ENCODE measurements at places on chromosomes 6 and 20.

GRCh38 chr20:53070706-53071392 is 98.7 kb downstream of the TSHZ2 start:
- DNase-seq: peak; percentile 38

- DNase-seq: no peak
Observed at GRCh38 chr6:136334853-136335252, 45.2 kb upstream of the BCLAF1 start.

- peak; percentile 91 for DNase-seq
Observed at GRCh38 chr20:9927224-9927623, 88.3 kb upstream of the PAK5 start.

- no peak for DNase-seq
Observed at GRCh38 chr20:54166987-54167662, 6.7 kb downstream of the CYP24A1 start.

- no peak for DNase-seq
Observed at GRCh38 chr20:62693524-62693922, 15.1 kb upstream of the NTSR1 start.

GRCh38 chr20:31966991-31967655 is 828 bp upstream of the XKR7 start:
- no peak for DNase-seq

DNA sequence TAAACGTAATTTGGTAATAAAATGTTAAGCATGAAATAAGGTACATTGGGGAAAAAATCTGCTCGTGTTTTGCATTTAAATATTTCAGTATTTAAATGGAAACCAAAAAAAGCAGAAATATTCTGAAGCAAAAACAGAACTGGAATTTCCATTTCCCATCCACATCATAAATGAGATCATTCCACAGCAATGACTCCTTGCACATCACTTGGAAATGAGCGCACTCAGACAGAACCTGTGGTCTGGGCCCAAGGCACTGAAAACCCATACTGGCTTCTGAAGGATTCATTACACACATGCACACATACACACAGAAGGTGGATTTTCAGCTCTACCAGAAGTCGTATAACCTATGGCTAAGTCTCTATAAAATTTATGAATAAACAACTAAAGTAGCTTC is 174.8 kb downstream of the IBTK start:
- peak; percentile 8 for DNase-seq

GRCh38 chr6:22437665-22438064 is 131.7 kb upstream of the HDGFL1 start:
- peak; percentile 29 for DNase-seq

- no peak for DNase-seq
Observed at GRCh38 chr6:127436578-127437110, 22.5 kb downstream of the KIAA0408 start.

DNA sequence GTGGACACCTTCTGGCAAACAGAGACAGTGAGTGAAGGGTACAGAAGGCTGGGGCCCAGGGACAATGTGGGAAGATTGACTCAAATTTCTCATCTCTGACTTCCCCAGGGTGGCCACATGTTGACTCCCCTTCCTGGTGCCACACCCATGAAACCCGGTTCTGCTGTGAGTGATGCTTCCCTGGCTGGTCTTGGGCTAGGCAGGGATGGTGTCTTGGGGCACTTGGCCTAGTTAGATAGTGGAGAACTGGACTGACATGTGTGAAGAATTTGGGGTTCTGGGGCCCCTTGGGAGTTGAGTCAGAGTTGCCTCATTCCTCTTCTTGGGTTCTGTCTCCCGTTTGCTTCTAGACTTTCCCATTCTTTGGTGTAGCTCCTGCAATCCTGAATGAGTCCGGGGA is 34.2 kb downstream of the GSS start:
- DNase-seq: peak; percentile 40

GRCh38 chr20:54843865-54844264 is 368.5 kb downstream of the DOK5 start:
- DNase-seq: no peak

DNA sequence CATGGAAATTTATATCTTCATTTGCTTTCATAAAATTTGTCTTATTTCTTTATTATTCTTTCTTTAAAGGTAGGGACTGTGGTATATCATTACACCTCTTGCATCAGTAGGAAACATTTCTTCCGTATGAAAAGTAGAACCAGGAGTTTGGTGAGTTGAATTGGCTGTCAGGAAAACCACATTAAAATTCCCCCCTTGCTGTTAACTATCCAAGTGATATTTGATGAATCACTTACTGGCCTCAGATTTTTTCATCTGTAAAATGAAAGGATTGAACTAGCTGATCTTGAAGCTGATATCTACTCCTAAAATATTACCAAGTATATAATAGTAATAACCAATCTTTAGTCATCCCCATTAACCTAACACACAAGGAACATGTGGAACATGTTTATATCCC is 460.9 kb downstream of the GJA1 start:
- peak; percentile 16 for DNase-seq

DNA sequence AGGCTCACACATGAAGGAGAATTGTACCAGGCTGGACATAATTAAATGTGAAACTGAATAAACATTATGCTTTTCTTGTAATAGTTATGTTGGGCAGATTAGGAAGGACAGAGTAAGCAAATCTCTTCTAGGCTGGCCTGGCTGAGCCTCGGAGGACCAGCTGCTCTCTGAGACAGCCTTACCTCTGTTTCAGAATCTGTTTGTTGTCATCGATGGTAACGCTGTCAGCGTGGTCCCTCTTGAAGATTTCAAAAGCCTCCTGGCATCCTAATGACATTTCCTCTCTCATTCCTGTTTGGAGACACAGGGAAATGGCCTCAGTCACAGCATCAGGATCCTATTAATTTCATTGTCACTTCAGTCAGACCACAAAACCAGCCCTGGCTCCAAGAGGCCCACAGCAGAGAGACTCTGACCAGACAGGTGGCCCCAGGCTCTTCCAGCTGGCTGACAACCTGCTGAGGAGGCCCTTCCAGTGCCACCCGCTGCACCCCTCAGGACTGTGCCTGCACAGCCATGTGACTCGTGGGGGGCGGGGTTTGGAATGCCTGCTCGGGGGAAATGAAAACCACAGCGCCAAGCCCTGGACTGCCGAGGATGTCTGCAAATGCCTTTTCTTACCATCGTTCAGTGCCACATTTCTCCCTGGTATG is 108.5 kb upstream of the KCNK16 start:
- peak; percentile 28 for DNase-seq

GRCh38 chr20:48421547-48421946 is 406.3 kb downstream of the PREX1 start:
- no peak for DNase-seq

DNA sequence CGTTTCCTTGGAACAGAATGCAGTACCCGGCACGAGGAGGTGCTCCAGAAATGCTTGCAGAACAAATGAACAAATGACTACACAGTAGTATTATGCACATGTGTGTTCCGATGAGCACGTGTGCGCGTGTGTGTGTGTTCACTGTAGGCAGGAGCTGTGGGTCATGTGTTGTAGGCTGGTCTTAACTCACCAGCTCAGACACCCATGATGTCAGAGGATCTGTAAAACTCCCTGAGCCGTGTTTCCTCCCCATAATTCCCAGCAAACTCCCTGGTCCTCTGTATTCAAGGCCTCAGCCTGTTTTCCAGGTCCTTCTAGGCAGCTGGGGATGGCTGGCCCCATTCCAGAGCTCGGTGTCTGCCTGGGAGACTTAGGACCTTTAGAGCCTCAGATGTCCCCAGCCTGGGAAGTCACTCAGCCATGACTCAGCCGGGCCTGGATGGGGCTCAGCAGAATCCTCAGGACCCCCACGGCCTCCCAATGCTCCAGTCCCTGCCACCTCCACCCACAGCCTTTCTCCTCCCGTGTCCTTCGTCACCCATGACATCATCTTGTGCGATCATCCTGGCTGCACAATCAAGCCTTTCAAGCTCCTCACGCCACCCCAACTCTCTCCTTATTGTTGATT is 475.0 kb upstream of the SULF2 start:
- DNase-seq: no peak

DNA sequence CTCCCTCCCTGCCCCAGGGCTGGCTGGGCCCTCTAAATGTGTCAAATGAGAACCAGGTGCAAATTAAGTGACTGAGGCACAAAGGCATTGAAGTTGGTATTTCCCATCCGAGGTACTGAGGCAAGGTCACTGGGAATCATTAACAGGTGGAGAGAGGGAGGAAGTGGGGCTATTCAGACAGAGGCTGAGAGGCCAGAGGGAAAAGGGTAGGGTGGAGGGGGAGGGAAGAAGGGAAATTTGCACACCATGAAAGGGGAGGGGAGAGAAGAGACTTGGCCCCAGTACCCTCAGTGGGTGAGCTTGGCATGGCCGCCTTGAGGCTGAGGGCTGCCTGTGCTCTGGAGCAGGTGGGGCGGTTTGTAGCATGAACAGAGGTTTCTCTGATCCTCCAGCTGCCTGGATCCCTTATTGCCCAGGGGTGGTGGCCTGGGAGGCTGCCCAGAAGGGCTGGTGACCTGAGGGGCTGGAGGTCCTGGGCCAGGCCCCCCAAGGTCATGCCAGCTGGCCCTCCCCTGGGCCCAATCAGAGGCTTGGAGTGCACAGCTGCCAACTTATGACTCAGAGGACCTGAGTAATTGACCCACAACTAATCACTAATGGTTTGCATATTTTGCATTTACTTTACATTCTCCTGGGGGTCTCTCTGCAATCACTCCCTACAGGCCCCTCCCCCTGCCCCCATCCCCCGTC is 40.3 kb upstream of the ZFAND3 start:
- DNase-seq: no peak

- no peak for DNase-seq
Observed at GRCh38 chr6:54254886-54255285, 53.4 kb upstream of the TINAG start.

- no peak for DNase-seq
Observed at GRCh38 chr6:150640556-150641209, 41.0 kb downstream of the PLEKHG1 start.

DNA sequence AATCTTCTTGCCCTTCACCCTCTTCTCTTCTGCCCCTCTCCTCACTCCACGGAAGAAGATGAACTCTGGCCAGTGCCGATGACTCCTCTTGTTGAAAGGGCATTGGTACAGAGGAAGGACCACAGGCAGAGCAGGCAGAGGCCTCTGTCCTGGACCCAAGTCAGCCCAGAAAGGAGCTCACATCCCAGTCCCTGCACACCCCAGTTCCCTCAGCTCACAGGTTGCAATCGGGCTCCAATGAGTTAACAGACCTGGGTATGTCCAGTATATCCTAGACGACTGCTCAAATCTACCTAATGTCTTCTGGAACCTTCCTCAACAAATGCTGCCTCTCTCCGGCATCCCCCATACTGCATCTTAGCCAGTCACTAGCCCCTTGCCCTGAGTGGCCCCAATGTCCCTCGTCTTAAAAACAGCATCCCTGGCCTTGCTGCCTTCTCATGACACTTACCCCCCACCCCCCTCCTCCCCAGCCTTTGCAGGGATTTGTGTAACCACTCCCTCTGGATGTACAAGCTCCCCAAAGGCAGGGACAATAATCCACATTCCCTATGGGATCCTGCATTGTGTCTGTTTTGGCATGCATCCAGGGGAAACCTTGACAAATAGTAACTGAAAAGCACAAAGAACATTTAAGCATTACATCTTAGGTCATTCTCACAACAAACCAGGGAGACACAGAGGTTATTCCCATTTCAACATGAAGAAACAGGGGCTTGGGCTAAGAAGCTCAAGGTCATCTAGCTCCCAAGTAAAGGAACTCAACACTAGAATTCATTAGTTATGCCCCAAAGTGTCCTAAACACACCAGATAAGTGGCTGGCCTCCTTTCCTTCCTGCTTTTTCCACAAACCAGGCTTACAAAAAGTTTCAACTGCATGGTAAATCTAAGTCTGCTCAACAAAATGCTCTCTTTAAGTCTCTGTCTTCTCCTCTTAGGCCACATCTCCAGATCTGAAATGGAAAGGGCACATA is 45.1 kb downstream of the TRERF1 start:
- DNase-seq: peak; percentile 6

DNA sequence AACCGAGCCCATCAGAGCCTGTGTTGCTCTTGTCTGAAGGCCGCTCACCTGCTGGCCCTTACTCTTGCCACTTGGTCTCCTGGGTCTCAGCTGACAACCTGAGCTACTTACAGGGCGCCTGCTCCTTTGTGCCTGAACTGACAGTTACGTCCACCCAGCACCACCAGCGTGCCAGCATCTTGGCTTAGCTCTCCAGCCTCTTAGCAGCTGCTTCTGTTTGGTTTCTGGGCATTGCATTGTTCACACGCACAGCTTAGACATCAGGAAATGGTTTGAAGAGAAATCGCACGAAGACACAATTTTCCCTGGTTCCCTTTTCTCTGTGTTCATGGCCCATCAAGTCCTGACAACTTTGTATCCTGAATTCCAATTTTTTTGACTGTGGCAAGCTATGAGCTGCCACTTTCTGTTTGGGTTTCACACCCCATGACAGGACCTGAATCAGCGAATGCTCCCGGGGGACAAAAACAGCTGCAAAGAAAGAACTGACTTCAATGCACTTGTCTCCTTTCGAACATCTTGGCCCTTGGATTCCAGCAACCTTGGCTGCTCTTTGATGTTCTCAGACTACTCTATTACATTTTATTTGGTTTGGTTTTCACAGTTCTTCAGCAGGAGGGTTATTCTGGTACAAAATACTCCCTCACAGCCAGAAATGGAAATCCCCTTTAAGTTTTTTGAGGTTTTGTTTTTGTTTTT is 45.2 kb upstream of the LY86 start:
- no peak for DNase-seq

- no peak for DNase-seq
Observed at GRCh38 chr6:85966828-85967227, 324.1 kb upstream of the SYNCRIP start.

GRCh38 chr20:17916433-17916891 is 52.1 kb downstream of the SNX5 start:
- DNase-seq: no peak

- peak; percentile 73 for DNase-seq
Observed at GRCh38 chr20:44733341-44734069, 12.2 kb upstream of the KCNK15 start.

DNA sequence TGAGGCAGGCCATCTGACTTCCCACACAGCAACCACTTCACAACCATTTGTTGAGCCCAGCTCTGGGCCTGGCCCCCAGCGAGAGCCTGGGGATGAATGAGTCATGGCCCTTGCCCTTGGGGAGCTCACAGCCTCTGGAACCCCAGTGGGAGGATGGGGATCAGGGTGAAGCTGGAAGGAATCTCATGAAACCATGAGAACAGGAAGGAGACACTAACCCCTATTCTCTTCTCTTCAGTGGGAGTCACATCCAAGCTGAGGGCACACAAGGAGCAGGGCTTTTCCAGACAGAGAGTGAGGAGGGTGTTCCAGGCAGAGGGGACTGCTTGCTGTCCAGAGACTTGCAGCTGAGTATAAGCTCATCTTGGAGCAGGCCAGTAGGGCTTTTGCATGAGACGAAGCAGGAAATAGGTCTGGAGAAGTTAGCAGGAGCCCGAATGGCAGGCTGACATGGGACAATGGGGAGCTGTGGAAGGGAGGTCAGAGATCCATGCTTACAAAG is 7.5 kb downstream of the FOXS1 start:
- no peak for DNase-seq
